ENCODE measurements at places on chromosomes 11 and 22. TPM values are rescaled to one million over a fixed set of nuclear protein-coding genes. Genes with fewer than 3 reads are reported as not detected.

- no peak for DNase-seq
These were observed 162.1 kb upstream of the RASSF10 start for GRCh38 chr11:12846786-12847615.

GRCh38 chr11:36354221-36355003 is 58.3 kb downstream of the PRR5L start:
- DNase-seq = no peak

DNA sequence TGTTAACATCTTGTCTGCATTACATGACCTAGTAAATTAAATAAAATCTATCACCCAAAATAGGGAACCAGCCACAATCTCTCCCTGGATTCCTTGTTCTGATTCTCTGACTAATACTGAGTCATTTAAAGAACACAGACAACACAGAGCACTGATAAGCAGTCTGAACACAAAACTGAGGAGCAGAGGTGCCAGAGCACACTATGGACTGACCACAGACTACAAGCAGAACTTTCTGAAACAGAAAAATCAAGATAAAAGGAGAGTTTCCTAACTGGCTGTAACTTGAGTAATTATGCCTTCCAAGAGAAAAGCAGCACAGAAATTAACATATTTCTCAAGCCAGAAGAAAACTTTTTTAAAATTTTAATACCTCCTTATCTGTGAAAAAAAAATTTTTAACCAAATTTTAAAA is 128.8 kb downstream of the SGSM3 start:
- DNase-seq = no peak

- DNase-seq = no peak
These were observed 3.0 kb upstream of the ANKK1 start for GRCh38 chr11:113384551-113384950.

DNA sequence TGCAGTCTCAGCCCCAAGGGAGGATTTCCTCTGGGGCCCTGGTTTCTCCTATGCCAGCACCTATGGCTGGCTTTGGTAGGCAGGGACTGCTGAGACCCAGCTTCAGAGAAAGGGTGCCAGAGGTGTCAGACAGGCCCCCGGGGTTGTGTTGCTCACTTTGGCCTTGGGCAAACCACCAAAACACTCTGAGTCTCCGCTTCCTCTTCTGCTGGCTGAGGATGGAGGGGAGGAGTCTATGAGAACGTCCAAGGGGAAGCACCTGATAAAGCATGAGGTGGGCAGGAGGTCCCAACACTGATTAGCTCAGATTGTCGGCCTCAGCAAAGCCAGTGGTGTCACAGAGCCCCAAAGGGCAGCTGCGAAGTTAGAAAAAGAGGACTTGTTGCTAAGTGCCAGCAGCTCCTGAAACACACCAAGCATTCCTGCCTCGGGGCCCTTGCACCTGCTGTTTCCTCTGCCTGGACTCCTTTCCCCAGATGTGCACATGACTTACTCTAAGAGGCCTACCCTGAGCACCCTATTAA is 10.5 kb downstream of the SMTNL1 start:
- DNase-seq = no peak

DNA sequence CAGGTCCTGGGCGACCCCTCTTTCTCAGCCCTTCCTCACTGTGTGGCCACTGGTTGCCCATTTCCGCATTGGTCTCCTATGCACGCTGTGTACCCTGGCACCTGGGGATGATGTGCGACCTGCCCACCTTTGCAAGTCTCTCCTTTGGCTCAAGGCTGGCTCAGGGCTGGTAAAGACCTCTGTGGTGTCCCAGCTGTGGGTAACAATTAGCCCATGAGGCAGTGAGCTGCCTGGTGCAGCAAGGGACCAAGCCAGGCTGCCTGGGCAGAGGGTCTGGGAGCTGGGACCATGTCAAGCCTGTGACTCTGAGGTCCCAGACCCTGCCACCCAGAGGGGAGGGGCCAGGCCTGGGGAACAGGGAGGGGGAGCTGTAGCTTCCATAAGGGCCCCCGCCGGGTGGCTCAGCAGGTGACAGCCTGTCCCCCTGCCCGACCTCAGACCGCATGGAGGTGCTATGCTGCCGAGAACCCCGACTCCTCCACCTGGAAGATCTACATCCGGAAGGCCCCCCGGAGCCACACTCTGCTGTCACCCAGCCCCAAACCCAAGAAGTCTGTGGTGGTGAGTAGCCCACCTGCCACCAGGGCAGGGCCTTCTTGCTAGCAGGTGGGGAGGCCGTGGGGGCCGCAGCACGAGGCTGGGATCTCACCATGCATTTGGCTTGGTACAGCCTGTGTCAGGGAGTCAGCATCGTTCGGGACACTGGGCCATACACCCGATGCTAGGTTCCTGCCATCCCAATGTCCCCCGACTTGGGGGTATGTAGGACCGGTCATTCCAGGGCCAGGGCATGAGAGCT is 112.5 kb downstream of the KCNQ1OT1 start:
- peak; percentile 58 for DNase-seq

DNA sequence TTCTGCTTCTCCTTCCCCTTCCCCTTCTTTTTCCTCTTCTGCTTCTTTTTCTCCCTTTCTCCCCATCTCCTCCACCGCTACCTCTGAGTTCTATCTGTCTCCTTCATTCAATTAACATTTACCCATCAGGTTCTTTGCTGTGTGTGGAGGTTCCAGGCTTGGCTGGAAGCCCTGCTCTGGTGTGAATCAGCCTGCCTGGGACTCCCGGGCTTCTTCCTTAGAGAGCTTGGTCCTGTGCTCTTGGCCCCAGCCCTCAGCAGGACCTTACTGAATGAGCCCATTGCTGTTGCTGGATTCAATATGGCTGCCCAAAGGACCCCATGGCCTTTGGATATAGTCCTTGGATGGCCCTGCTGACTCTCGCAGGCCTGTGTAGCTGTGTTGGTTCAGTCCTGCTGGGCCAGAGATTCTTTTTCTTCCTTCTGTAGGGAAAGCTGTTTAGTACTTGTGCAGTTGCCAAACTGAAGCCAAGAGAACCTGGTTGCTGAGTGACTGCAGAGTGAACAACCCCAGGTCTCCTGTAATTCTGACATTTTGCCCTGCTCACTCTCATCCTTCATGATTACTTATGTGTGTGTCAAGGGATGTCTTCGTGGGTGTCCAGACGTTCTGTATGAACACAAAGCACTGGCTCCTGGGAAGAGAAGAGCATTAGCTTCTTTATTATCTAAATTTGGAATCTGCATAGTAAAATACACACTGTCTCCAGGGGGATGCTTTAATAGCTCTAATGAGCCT is 81.0 kb upstream of the ZBED5 start:
- no peak for DNase-seq

DNA sequence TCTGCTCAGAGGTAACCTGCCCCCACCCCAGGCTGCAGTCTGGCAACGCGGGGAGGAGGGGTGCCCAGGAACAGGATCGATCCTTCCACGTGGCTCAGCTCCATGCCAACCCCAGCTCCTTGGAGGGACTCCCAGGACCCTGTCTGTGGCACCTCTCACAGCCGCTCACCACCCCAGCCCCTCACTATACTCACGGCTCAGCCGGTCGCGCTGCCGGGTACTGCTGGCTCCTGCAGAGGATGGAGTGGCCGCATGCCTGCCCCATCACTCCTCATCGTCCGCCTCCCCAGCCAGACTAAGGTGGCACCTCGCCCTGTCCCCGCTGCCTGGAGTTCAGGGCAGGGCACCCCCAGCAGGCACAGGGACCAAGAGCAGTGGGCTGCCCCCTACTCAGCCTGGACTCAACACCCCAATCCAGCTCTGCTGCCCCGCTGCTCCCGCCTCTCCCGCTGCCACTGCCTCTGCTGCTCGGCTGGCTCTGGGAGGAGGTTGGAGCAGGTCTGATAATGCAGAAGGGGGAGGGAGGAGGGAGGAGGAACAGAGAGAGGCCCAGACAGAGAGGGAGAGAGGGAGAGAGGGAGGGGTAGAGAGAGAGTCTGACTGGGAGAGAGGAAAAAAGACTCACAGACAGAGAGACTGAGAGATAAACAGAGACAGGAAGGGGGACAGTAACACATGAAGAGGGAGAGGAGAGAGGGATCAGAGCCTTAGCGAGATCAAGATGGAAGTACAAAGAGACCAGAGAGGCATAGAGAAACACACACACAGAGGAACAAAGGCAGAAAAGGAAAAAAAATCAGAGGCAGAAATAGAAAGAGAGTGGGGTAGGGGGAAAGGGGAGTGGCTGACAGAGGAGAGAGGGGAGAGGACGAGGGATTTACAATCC is at the start of gene PDE2A:
PDE2A (minus strand) TSS at position 480 of the 886 bp plus-strand sequence; CDS start at position 265, 215 bp downstream.
- no peak for DNase-seq

- DNase-seq = no peak
These were observed 5.4 kb downstream of the TMPRSS13 start for GRCh38 chr11:117923773-117924172.

GRCh38 chr11:57474803-57475115 is 14.4 kb downstream of the RTN4RL2 start:
- no peak for DNase-seq

DNA sequence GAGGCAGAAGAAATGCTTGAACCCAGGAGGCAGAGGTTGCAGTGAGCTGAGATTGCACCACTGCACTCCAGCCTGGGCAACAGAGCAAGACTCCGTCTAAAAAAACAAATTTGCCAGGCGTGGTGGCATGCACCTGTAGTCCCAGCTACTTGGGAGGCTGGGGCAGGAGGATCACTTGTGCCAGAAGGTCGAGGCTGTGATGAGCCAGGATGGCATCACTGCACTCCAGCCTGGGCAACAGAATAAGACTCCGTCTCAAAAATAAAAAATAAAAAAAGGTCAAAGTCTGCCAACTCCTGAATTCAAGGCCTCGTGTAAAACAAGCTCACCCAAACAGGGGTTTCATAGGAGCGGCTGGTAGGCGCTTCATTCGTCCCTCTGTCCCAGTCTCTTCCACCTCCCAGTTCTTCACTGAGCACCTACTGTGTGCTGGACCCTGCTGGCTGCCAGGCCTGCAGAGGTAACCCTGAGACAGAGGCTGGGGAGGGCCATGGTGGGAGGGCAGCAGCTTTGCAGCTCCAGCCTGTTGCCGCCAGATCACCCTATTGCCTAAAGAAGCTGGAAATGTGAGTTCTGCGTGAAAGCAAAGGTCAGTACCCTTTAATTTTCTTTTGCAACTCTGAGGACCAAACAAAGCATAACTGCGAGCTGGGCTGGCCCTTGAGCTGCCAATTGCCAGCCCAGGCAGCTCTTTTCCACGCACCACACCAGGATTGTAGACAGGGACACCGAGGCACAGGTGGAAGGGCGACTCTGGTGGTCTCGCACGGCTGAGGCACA is 15.3 kb downstream of the RPL3 start:
- no peak for DNase-seq

- DNase-seq = peak; percentile 86
These were observed 41.0 kb upstream of the PRDM11 start for GRCh38 chr11:45105233-45105983.

GRCh38 chr11:129613071-129613470 is 202.6 kb upstream of the TMEM45B start:
- DNase-seq = no peak

- DNase-seq = no peak
These were observed 25.3 kb downstream of the ABTB2 start for GRCh38 chr11:34332524-34332923.

GRCh38 chr11:1438261-1438966 is 48.2 kb downstream of the MOB2 start:
- no peak for DNase-seq

DNA sequence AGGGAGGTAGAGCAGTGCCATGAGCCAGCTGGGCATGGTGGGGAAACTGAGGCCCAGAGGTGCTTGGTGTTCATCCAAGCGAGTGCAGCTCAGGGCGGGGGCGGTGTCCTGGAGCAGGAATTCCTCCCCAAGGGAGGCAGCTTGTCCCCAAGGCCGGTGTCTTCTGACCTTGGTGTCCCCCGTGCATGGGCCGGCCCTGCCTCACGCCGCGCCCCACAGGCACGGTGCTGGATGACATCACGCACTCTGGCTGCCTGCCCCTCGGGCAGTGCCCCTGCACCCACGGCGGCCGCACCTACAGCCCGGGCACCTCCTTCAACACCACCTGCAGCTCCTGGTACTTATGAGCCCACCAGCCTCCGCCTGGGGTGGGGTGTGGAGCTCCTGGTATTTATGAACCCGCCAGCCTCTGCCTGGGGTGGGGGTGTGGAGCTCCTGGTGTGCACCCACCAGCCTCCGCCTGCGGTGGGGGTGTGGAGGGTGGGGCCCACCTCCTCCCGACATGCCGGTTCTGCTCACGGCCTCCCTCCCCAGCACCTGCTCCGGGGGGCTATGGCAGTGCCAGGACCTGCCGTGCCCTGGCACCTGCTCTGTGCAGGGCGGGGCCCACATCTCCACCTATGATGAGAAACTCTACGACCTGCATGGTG is 6.7 kb downstream of the MUC5B start:
- peak; percentile 45 for DNase-seq

DNA sequence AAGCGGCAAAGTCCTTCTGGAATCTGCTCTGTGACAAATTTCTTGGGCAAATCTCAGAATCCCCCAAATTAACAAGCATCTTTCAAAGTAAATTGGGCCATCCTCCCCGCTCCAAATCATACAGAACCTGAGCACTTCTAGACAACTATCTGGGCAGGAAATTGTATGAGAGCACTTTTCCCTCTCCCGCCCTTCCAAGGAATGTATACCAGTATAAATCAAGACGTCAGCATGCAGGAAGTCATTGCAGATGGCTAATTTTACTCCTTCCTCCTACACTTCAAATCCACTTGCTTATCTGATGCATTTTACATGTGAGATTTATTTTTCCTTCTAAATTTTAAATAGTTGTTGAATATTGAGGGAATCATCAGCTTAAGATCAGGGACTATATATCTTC is 52.1 kb downstream of the NTM start:
- DNase-seq = no peak

- DNase-seq = no peak
These were observed 27.5 kb upstream of the CRYBB3 start for GRCh38 chr22:25172153-25172552.

- DNase-seq = no peak
These were observed 561.0 kb downstream of the SOX6 start for GRCh38 chr11:15795378-15795777.

DNA sequence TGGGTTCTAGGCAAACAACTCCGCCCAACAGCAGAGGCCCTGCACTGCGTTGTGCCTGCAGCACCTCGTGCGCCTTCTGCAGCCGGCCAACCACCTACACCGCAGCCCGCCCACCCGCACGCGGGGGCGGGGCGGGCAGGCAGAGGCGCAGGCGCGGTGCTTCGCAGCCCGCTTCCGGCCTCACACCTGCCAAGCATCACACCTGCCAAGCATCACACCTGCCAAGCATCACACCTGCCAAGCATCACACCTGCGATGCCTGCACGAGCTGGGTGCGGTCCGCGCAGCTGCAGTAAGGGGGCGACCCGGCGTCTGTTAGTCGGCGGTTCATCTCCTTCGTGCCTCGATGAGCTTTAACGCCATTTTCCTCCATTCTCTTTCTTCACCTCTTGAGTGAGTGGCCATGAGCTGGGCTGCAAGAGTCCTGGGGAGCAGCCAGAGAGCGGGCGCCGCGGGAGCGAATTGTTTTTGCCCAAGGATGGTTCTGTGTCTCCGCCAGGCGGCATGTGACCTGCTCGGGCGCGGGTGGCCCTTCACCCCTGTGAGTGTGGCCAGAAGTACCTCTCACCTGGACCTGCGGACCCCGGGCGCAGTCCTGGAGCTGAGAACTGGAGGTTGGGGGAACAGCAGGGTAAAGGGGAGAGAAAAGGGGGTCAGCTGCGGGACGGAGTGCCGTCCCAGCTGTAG is at the start of gene LDHAL6A:
LDHAL6A (plus strand) TSS at position 171 of the 687 bp plus-strand sequence. CDS start 825 bp downstream, outside the sequence.
- DNase-seq = no peak

- DNase-seq = peak; percentile 75
These were observed 4.4 kb downstream of the CAVIN3 start for GRCh38 chr11:6315811-6316425.

The GGT5 gene
- 38.2 TPM for total RNA-seq

The OR8D1 gene
- not detected for total RNA-seq

The RASSF7 gene
- total RNA-seq = 7.5 TPM

The LRRC75B gene
- 17.5 TPM for total RNA-seq

The ANKRD49 gene
- 14.1 TPM for total RNA-seq

The XKR3 gene
- not detected for total RNA-seq

The PATZ1 gene
- 20.3 TPM for total RNA-seq

The AQP11 gene
- 1.4 TPM for total RNA-seq

The RTN4RL2 gene
- total RNA-seq = 2.5 TPM

All from sciatic nerve (tissue), 2 donors.